ENCODE measurements at places on chromosomes 13 and 19.

DNA sequence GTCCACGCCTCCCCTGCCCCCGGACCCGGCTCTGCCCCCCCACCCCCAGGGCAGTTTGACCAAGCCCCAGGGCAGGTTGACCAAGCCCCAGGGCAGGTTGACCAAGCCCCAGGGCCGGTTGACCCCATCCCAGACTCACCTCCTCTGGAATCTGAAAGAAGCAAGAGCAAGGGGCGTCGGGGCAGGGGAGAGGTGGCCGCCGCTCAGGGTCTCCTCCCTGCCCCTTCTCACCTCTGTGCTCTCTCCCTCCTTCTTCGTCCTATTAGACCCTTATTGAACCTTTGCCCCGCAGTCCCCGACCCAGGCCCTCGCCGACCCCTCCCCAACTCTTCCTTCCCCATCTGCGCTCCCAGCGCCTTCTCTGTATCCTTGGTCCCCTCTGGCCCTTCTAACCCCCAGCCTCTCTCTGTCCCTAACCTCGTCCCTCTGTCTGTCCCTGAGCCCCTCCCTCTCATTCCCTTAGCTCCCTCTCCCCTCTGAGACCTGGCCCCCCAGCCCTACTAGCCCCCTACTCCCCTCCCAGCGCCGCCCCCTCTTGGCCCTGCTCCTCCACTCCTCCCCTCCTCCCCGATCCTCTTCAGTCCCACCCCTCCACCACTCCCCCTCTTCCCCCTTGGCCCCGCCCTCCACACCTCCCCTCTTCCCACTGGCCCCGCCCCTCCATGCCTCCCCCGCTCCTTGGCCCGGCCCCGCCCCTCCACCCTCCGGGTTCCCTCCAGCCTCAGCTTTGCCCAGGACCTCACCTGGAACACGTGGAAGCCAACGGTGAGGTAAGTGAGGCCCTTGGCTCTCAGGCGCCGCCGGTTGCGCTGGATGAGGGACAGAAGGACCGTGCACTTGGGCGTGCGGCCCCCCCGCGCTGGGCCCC is 7.6 kb downstream of the CAPN12 start:
- DNase-seq, result no peak

DNA sequence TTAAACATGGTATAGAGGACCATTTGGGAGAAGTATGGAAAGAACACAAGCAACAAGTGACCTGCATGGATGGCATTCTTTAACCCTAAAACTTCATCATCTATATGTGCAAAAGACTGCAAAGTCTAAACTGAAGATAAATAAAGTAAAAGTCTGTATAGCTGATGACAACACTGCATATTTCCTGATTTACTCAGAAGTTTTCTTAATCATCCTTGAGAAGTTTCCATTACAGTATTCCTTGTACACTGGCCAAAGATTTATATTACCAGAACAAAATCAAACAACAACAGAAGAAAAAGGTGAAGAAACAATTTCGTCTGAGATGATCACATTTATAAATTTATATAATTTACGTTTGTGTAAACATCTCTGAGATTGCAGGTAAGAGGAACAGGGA is 805.7 kb downstream of the PCDH9 start:
- no peak for DNase-seq

GRCh38 chr13:40148101-40148500 is 492.6 kb downstream of the COG6 start:
- no peak for DNase-seq

GRCh38 chr13:21115231-21115630 is 53.8 kb upstream of the LATS2 start:
- no peak for DNase-seq

- DNase-seq, result no peak
Observed at GRCh38 chr13:54387625-54388024, 1359.0 kb downstream of the OLFM4 start.

Data from caudate nucleus (tissue), 63 donors.